LHCN-M2 (cell line): ENCODE measurements at places on chromosomes 7 and 10. TPM values are rescaled to one million over a fixed set of nuclear protein-coding genes. Genes with fewer than 3 reads are reported as not detected.
A peak's percentile ranks its signal among the peaks of the same experiment; 100 is the strongest.

PAPSS2 gene
- 34.5 and 41.2 TPM in 2 replicates for total RNA-seq

- DNase-seq, result no peak
Measured at GRCh38 chr7:48311464-48312100, 140.3 kb downstream of the ABCA13 start.

DNA sequence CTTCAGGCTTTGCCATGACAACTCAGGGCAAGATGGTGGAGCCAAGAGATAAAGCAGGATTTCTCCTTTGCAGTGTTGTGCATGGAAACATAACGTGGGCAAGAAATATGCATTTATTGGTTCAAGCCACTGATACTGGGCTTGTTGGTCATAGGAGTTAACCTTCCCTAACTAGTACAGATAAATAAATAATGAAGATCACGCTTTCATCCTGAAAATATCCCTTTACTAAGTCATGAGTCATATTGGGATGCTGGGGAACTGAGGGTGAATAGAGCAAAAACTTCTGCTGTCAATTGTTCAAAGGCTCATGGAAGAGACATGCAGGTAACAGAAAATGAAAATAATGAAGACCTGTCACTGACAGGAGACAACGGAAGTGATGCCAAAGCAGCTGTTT is 55.5 kb downstream of the TES start:
- DNase-seq, result peak; percentile 61

DNA sequence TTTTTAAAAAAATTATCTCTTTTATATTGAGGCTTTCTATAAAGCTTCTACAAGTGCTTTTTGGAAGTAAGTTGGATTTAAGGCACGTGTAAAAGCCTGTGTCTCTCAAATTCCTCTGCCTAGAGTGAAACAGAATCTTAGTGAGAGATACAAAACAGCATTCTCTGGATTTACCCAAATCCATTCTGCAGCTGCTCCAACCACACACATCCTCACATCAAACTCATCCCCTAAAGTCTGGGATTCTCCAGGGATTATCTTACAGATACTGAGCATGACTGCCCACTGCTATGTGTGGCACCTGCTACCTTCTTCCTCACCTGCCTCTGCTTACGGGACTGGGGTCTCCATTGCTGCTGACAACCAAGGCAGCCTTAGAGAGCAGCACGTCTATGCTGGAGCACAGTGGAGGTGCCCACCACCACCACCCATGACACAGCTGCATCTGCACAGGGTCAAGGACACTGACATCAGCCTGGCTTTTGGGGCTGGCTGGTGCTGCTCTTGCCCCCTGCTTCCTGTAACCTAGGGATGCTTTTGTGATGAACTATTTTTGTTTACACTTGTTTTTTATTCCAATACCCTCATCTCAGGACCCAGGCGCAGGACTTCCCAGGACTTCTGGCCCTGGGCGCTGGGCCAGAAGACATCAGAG is 139.2 kb upstream of the NAMPT start:
- peak; percentile 41 for DNase-seq

DNA sequence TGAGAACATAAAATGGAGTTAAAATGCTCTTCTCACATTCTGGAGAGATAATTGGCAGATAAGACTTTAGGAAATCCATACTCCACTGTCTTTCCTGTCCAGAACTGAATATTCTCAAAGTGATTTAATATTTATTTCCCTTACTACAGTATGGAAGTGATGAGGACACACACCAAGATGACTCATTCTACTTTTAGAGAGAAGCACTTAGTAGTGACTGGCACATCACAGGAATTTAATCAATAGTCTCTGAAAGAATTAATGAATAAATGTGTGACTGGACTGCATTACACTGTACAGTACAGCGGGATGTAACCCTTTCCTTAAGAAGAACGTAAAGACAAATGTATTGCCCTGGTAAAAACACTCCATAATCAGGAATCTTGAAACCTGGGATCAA is 116.7 kb downstream of the SEMA3E start:
- DNase-seq, result peak; percentile 31

- peak; percentile 27 for DNase-seq
Measured at GRCh38 chr10:60820093-60820754, 41.9 kb downstream of the CDK1 start.

DNA sequence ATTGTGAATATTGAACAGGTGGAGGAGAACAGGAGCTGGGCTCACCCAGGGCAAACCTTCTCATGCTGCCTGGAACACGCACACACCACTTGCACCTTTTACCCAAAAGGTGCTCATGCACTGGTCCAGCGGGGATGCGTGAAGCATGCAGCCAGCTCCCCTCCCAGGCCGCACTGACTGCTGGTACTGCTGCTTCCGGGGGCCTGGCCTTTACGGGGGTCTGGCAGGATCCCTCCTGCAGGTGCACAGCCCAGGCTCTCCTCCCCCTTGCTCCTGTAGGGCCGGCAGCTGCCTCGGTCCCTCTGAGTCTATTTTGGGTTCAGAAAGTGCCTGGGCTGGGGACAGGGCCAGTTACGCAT is 221.7 kb downstream of the DNAJB6 start:
- no peak for DNase-seq
